Stimulated activated CD8-positive, alpha-beta memory T cell treated with anti-CD3 and anti-CD28 coated beads, Interleukin-12 subunit alpha, Interleukin-12 subunit beta, amount 100 ng/mL, for 1 hour (primary cell): ENCODE measurements at places on chromosomes 11 and 22.

GRCh38 chr11:75771646-75772410 lies 3.2 kb downstream of the DGAT2 start:
- no peak for DNase-seq

DNA sequence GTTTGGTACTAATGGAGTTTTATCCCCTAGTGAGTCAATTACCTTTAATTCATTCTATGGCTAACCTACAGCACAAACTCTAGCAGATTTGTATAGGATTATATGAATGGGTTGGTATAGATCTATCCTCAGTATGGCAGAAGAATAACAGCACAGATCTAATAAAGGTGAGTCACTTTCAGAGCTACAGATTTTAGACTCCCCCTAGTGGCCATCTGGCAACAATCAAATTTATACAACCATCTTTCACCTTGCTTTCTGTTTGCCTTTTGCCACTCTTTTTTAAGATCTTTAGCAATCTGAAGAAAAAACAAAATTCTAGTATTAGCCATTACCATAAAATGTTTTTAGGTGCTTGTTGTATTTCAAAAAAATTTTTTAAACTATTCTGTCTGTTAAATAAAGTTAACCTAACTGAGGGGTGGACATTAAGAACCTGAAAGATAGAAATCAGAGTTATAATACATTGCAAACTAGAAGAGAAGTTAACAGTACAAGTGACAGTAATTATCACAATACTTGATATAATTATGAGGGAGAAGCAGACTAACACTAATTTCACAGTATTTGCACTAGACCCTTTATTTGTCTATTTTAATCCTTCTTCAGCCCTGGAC lies 25.8 kb downstream of the DDIAS start:
- peak; percentile 17 for DNase-seq

- peak; percentile 42 for DNase-seq
Measured at GRCh38 chr11:13486926-13487660, 8.7 kb downstream of the PTH start.

- no peak for DNase-seq
Measured at GRCh38 chr22:46602025-46602424, 18.2 kb upstream of the GRAMD4 start.

GRCh38 chr11:93715797-93716396 lies 25.4 kb downstream of the TAF1D start:
- DNase-seq = no peak

DNA sequence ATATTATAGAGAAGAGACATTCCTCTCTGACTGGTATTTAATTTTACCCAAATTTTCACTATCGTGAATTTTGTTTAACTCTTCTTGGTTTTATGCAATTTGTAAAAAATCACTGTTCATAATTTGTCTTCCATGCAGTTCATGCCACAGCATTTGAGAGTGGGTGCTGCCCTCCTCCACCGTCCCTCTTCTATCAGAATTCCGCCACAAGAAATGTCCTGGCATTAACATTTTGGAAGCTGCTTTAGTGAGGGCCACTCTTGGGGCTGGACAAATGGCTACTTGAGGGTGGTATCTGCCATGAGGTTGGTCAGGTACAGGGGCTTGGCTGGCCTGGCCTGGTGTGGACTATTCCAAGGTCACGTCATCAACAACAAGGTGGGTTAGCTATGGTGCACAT lies 68.3 kb upstream of the CLDN5 start:
- no peak for DNase-seq

DNA sequence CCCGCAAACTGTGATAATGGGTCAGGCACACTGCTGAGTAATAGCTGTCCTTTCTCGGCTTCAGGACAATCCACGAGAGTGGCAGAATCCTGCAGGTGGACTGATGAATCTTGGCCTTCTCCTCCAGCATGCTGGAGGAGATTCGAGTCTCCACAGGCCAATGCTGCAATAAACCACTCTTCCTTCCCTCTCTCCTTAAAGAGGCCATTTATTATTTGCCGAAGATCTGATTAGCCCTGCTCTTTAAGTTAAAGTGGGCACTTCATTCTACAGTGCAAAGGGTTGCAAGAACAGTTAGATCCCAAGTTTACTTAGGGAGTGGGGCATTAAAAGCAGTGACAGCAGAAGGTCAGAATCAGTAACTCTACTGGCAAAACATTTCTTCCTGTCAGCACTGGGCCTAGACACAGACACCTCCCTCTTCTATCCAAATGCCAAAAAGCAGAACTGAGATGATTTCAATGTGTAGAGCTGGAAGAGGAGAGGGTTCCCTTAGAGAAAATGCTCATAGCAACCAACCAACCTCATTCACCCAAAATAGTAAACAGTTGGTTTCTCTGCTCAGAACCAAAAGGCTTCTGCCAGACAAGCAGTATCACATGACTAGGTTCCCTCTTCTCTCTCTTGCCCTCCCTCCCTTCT lies 121.7 kb downstream of the SGSM3 start:
- DNase-seq = no peak

DNA sequence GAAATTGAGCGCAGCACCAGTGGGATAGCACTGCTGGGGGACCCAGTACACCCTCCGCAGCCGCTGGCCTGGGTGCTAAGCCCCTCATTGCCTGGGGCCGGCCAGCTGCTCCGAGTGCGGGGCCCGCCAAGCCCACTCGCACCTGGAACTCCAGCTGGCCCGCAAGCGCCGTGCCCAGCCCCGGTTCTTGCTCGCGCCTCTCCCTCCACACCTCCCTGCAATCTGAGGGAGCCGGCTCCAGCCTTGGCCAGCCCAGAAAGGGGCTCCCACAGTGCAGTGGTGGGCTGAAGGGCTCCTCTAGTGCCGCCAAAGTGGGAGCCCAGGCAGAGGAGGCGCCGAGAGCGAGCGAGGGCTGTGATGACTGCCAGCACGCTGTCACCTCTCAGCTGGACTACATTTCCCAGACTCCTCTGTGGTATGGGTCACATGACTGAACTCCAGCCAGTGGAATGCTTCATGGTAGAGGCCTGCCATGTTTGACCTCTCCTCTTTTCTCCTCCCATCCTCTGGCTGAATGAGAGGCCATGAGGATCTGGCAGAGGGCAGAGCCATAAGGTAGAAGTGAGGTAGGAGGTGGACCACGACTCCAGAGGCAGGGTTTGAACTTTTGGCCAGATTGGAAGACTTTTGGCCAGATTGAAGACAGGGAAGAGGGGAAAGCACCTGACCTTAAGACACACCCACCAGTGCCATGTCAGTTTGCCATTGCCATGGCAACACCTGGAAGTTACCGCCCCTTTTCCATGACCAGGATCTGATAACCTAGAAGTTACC lies 6.2 kb downstream of the MRGPRD start:
- no peak for DNase-seq

GRCh38 chr22:31893460-31893859 lies 50.9 kb upstream of the YWHAH start:
- no peak for DNase-seq

GRCh38 chr11:3095712-3096361 lies 38.6 kb upstream of the CARS1 start:
- no peak for DNase-seq

DNA sequence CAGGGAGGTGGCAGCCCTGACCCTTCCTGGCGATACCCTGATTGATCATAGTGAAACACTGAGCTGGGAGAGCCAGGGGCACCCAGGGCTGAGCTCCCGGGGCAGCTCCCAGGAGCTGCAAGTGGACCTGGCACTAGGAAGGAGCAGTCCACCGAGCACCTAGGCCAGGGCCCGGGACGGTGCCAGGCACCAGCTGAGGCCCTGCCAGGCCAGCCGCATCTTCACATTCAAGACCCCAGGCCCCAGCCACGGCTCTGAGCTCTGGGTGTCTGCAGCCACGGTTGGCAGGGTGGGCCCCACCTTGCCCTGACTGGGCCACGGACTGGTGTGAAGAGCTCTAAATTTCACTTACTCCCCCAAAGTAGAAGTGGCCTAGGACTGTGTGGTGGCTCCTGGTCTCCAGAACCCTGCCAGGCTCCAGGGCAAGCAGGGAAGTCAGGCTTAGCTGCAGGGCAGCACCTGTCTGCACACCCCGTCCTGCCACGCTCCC lies 58.3 kb downstream of the RTN4R start:
- no peak for DNase-seq

GRCh38 chr11:2212411-2213251 lies 41.0 kb upstream of the TH start:
- no peak for DNase-seq

DNA sequence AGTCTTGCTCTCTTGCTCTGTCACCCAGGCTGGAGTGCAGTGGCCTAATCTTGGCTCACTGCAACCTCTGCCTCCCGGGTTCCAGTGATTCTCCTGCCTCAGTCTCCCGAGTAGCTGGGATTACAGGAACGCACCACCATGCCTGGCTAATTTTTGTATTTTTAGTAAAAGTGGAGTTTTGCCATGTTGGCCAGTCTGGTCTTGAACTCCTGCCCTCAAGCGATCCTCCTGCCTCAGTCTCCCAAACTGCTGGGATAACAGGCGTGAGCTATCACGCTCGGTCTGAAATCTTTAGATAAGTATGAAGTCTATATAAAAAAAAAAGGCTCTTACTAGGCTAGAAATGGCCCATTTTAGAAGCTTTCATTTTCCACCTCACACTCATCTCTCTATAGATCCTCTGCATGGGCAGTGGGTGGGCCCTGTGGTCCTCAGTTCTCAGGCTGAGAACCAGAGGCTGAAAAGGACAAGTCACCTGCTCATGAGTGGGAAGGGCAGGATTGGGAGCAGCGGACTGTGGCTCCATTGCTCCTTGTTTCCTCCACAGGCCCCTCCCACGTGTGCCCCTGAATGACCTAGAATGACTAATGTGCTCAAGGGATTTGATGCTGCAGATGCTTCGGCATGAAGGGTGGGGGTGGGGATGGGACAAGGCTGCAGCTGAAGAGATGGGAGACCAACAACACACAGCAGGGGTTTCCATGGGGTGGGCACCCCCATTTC lies 19.8 kb upstream of the PRAME start:
- DNase-seq = no peak

DNA sequence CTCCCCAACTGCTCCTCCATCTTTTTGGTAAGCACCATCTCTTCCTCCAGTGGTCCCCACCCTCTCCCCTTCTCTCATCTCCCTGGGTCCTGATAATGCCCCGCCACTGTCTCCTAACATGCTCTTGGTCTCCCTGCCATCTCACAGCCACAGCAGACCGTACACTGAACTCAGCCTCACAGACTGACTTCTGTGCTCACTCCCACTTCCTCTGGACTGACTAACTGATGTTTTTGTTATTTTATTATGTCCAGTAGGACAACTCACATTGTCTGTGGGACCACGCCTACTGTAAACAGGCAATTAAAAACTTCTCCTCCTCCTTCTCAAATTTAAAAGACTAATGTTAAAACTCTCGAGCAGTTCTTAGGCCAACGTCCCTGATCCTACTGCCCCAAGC lies 2.6 kb upstream of the GNAZ start:
- DNase-seq = no peak

GRCh38 chr22:39466228-39467006 lies 9.6 kb downstream of the MGAT3 start:
- DNase-seq = no peak

DNA sequence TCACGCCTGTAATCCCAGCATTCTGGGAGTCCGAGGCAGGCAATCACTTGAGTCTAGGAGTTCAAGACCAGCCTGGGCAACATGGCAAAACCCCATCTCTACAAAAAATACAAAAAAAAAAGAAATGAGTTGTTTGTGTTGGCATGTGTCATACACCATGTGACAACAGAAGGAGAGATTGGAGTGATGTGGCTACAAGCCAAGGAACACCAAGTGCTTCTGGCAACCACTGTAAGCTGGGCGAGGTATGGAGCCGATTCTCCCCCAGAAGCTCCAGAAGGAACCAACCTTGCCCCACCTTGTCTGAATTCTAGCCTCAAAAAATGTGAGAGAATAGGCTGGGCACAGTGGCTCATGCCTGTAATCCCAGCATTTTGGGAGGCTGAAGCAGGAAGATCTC lies 39.1 kb upstream of the SLC35C1 start:
- no peak for DNase-seq

DNA sequence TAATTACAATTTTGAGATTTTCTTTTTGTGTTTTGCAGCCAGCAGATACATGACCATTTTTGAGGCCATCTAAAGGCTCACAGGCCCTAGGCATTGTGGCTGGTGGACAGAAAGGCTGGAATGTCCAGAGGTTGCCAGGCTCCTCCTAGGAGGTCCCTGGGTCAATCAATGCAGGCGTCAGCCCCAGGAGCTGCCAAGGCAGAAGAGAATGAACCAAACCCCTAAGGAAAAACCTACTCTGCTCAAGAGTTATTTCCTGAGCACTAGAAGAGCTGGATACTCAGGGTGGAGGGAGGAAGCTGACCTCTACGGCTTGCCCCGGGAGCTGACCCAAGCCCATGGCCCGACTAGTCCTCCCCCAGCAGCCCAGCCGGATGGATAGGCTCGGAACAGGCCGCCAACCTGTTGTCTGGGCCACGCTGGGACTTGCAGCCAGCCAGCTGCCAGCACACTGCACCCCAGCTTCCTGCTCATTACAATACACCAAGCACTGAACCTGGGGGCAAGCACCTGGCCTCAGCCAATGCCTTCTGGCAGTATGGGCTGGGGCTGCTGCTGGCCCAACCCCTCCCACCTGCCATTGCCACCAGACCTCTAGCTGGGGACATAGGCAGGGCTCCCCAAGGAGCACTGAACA lies 5.7 kb upstream of the SCGB1A1 start:
- DNase-seq = no peak

- DNase-seq = no peak
Measured at GRCh38 chr11:19849107-19849789, 136.6 kb downstream of the NAV2 start.

DNA sequence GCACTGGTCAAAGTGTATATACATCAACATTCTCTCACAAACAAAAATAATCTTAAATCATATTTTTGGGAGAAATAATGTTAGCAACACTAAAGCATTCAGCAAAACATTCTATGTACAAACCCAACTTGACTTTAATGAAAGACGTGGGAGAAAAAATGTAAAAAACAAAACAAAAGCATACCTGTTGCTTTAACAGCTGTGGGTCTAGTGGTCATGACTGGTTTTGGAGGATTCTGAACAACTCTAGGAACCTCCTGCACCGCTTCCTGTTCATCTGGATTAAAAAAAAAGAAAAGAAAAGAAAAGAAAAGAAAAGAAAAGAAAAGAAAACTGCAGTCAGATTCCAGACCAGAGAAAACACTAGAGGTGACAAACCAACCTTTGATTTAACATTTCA lies 2.1 kb downstream of the FNBP4 start:
- DNase-seq = no peak

GRCh38 chr11:28439403-28439802 lies 331.2 kb downstream of the METTL15 start:
- DNase-seq = no peak

DNA sequence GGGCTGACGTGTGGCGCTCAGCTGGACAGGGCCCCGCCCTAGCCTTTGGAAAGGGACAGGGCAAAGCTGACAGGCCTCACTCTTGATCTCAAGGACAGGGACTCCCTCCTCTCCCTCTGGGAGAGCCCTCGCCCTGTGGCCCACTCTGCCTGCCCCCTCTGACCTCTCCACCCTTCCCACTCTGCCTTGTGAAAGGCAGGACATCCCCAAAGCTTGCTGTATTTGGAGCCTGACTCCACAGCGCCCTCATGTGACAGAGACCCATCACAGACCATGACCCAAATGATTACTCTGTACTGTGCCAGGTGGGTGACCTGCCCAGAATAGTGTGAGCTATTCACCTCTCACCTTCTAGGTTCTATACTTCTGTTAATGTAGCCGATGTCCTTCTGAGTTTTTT lies 18.8 kb downstream of the P2RY2 start:
- no peak for DNase-seq
